ENCODE measurements at places on chromosomes 2 and 18.
A peak's percentile ranks its signal among the peaks of the same experiment; 100 is the strongest.

DNA sequence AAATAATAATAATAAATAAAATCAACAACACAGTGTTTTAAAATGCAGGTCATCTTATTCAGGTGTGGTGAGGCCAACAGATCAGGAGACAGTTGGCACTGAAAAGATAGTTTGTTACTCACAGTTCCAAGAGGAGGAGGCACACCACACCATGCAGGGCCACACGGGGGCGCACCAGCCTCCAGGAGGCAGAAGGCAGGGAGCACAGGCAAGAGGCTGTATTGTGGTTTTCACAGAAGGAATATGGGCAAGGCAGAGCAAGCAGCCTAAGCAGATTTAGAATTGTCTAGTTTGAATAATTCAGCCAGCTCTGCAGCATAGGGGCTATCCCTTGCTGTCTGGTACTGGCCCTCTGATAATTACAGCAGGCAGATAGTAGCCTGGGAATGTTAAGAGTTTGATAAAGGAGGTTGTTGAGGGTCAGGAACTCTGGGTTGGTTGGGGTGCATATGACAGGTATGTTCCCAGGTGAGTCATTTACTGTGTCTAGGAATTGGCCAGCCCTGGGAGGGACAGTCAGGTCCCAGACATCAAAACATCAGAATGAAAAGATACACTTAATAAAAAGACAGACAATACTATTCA, 31.3 kb downstream of the KIAA2012 start:
- peak; percentile 69 for DNase-seq

DNA sequence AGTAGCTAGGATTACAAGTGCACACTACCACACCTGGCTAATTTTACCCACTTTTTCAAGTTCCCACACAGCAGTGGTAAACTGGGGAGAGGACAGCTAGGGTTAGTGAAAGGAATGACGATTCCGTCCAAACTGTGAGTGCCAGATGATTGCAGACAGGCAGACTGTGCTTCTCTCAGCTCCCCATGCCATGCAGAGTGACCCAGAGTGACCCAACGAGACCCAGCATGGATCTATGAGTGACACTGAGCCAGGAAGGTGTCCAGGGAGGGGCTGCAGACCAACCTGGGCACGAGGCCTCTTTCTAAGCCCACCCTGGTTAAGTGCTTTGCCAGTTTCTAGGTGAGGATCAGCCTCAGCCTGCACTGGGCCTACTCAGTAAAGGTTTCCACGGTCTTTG, 7.7 kb upstream of the KLF11 start:
- no peak for DNase-seq

- no peak for DNase-seq
Observed at GRCh38 chr2:203797276-203797675, 70.3 kb upstream of the CTLA4 start.

DNA sequence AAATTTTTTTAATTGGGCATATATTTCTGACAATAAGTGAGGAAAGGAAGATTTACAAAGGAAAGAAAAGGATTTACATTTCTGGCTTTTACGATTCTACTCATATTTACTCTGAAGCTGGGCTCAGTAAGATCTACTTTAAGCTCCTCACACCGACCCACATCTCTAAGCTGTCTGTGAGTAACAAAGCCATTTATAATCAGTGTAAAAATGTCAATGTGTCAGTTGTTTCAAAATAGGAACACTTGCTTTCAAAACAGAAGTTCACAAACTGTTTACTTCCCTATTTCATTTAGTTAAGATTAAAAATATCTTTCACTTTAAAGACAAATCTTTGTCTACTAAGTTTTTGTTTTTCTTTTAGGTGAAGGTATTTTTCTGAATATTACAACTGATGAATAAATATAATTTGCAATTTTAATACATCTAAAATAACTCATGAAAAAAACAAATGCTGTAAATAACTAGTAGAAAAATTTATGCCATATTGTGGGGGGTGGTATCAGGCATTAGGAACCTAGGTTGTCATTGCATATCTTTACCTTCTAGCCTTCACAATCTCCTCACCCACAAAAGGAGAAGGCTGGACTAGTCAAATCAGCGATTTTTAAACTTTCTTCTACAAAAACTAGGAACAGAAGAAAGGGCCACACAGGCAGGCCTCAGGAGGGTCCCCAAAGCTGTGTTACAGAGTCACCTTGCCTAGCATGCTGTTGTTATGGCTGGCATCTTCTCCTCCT, 64.5 kb downstream of the TMEM131 start:
- DNase-seq: no peak

GRCh38 chr2:134782792-134783191, 55.6 kb upstream of the ACMSD start:
- no peak for DNase-seq

GRCh38 chr2:229971298-229971790, 49.0 kb downstream of the FBXO36 start:
- no peak for DNase-seq

DNA sequence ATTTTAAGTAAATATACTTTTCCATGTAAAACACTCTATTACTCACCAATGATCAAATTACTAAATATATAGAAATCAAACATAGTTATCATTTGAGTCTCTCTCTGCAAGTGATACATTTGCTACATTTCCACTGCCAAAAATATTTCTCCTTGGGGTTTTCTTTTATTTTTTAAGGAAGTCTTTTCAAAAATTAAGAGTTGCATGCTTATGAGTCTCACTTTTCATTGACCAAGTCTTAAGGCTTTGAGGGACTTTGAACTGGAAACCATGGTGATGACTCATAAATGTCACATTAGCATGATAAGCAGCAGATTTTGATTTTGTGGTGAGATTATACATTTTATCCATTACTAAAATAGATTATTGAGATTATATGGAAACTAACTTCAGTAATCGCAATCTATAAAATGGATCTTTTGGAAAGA, 152.9 kb downstream of the FAM124B start:
- DNase-seq: no peak

DNA sequence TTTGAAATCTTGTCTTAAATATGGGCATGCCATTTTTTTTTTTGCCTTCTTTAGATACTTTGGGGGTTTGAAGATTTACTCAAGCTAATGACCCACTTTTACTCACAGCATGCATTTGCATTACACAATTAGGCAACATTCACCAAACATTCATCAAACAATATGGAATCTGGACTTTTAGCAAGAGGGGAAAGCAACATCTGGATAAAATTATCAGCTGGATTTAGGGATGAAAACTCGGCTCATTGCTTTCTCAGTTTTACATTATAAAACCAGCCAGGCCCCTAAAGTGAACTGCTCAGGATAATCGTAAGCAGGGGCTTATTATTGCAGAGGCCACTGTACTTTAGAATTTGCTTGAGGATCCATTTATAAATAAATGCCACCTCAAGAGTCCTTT, 44.7 kb downstream of the SOX11 start:
- DNase-seq: no peak

GRCh38 chr18:11000071-11000470, 149.3 kb downstream of the PIEZO2 start:
- no peak for DNase-seq

DNA sequence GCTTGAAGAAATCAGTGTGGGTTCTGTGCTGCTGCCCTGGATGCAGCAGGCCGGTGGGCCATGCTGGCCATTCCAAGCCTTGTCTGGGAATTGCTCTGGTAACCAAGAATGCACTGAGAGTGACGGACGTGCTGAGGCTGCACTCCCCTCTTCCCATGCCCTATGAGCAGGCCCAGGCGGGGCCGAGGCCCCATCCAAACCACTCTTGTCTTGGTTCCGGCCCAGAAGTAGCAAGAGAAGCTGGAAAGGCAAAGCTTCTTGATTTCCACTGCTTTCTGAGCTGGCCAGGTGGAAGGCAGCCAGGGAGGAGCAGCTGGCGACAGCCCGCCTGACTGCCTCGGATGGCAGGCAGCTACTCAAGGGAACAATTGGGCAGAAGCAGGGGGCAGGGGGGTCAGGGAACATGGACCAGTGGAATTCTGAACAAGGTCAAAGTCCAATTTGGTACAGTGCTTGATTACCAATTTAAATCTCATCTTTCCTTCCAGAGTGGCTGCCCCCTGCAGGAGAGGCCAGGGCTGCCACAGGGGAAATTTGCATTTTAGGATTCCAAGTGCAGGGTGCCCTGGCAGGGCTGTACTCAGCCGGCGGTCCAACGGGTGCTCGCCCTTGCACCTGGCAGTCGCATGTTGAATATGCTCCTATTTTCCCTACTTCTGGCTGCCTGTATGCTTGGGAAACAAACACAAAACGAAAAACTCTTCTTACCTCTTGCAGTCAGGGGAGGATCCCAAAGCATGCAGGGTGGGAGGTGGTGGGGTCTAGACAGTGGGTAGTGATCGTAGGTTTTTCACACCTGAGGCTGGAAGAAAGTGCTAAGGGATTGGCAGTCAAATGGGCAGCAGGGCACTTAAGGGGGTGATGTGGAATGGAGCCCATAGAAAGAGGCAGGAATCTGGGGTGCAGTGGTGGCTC, 67.3 kb downstream of the LIPG start:
- no peak for DNase-seq

- no peak for DNase-seq
Observed at GRCh38 chr2:19346983-19347618, 11.3 kb downstream of the OSR1 start.

DNA sequence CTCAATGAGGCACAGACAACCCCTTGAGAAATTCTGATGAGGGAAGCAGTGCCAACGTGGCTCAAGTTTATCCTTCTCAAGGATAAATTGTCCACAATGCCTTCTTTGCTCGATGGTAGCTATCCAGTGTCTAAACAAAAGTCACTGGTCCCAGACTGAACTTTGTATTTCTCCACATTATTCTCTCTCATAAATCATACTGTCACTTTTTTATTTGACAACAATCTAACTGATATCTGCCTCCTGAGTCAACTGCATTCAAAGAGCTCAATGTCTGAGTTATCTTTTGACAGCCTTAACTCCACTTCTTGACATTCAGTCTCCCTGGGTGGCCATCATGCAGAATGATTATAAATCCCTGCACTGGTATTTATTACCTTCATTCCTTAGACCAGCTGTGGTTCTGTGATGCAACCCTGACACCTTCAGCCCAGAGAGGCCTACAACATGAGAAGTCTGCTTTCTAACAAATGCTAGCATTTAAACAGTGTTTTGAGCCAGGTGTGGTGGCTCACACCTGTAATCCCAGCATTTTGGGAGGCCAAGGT, 38.2 kb downstream of the IMMT start:
- no peak for DNase-seq

DNA sequence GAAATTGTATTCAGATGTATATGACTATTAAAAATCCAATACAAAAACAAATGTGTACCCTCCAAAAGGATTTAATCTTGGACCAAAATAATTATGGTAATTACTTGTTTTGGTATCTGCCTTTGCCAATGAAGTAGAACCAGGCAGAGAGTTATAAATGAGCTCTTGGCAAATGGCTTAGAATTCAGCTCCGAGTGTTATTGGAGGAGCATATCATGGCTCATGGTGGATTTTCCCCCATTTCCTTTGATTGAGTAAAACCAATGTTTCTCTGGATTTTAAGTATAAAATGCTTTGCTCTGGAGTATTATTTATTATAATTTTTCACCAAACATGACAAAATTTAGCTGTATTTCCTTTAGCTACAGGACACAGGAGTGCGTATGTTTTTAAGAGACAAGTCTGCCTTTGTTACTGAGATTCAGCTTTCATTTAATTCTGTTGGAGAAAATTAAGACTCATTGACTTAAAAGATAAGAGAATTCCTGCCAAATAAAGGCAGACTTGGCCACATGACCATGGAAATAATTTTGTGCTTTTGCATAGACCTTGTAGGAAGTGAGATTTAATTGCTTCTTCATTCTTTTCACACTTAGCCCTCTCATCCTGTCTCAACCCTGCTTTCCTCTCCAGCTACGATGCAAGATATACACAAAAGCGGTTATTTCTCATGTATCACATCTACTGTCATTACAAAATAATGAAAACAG, 281.0 kb upstream of the SOX11 start:
- no peak for DNase-seq

- no peak for DNase-seq
Observed at GRCh38 chr18:28331551-28331950, 154.6 kb upstream of the CDH2 start.

DNA sequence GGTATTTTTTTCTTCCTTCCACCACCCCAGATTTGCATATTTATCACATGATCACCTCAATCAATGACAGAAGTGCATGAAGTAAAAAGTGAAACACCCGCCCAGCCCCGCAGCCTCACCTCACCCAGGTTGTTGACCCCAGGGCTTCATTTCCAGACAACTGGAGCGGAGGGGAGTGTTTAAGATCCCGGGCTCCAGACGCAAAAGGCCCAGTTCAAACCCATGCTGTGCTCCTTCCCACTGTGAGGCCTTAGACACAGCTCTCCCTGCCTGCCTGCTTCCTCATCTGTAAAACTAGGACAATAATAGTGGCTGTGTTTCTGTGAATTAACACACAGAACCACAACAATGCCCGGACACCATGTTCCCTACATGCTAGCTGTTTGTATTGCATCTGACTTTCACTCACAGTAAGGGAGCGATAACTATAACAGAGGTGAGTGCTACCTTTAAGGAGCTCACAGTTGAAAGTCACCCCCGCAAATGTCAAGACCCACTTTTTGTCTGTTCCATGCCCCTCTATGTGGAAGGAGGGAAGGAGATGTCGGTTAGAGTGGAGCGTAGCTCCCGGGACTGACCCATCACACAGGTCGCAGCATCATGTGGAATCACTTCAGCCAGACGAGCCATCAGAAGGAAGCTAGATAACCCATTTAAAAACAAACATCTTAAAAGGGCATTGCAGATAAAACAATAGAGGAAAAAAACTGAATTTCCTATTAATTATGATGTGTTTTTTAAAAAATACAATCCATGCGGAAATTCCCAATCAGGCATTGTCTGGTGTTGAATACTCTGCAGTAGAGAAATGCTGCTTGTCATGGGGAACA, 77.5 kb upstream of the DAPL1 start:
- no peak for DNase-seq

- peak; percentile 71 for DNase-seq
Observed at GRCh38 chr2:67840460-67841068, 222.2 kb downstream of the C1D start.

GRCh38 chr18:47346016-47346415, 94.6 kb upstream of the SKOR2 start:
- DNase-seq: no peak

DNA sequence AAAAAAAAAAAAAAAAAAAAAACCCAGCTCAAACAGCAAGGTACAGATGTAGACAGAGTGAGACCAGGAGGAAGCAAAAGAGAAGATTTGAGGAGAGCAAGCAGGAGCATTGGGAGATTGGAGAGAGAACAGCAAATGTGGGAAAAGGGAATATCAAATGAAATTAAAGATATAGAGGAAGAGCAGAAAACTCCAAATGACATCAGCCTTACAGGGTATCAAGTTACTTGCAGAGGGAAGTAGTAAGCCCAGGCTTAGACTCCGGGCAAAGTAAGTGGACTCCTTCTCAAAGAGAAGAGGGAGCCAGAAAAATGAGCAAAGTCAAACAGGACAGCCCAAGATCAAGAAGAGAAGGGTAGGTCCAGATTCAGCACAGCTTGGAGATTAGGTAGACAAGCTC, 93.3 kb upstream of the PPP1CB start:
- no peak for DNase-seq

GRCh38 chr2:102268510-102269199, 42.7 kb upstream of the IL1RL1 start:
- no peak for DNase-seq

GRCh38 chr2:234050455-234051135, at the start of gene SPP2:
TSS of gene SPP2 (plus strand) at chr2:234050702. CDS start at chr2:234050787, 85 bp downstream.
- DNase-seq: no peak

GRCh38 chr18:75185460-75185859, 23.5 kb downstream of the PTGR3 start:
- no peak for DNase-seq

- DNase-seq: no peak
Observed at GRCh38 chr18:32086881-32087280, 4.8 kb upstream of the RNF138 start.

All from sciatic nerve (tissue), 2 donors.